ENCODE measurements at places on chromosomes 7 and 10.

DNA sequence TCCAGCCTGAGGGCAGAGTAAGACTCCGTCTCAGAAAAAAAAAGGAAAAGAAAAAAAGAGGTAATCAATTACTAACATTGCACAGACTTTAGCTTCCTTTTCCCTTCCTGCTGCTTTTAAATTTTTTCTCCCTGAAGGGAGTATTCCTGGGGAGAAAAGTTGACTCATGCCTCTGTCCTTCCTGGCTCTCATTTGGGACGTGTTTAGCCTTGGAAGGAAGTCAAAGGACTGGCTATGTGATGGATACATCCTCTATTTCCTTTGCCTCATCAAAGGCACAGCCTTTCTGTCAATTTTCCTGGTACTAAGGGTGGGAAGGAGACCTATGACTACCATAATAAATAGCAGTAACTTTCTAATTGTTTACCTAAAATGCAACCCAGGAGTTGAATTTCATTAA is 77.6 kb downstream of the ITGA8 start:
- DNase-seq, result no peak

GRCh38 chr7:131183611-131184119 is 144.0 kb upstream of the MKLN1 start:
- no peak for DNase-seq

- no peak for DNase-seq
These were observed 448 bp upstream of the GOLGA7B start for GRCh38 chr10:97849103-97849686.

DNA sequence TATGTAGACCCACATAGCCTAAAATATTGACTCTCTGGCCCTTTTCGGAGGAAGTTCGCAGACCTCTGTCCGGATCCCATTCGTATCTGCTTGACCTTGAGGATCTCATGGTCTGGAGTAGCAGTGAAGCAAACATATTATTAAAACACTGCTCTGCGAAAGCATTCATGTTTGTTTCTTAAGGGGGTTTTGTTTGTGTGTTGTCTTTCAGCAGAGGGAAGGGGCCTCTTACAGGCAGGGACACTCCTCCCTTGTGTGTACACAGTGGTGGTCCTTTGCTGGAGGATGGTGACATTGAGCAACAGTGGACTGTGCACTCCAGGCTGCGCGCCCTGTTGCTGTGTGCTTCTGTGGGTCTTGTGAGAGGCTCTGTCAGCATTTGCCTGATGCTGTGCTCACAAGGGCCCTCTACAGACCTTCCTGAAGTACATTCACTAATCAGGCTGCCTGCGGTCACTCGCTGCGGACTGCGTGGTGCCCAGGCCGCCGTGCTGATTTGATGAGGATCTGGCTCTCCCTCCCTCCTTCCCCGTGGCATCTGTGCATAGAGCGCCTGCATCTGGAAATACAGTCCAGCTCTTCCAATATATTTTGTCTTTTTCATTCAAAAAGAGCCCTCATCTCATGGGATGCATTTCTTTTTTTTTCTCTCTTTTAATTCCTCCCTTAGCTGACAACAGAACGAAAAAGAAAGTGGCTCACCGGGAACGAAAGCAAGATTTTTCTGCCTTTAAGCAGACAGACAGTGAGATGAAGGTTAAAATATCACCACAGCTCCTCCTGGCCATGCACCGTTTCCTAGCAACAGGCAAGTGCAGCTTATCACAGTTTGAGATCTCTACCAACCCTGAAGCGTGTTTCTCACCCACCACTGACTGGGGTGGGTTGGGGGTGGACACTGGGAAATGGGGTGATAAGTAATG is 135.8 kb downstream of the CNNM2 start:
- no peak for DNase-seq

DNA sequence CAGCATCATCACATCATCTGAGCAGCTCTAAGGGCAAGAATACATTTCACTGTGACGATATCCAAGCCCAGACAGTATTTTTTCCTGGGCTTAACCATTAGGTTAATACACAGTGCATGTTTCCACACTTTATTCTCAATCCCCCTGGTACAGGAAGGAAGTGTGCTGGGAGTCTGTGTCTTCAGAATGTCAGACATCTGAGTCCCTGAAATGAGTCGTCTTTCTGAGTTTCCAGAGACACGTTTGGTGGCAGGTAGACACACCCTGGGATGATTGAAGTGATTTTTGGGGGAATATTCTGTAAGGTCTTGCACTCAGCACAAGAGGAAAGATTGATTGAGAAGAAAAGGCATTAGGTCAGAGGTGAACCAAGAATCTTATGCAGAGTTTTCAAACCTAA is 13.1 kb upstream of the SHH start:
- DNase-seq, result no peak

DNA sequence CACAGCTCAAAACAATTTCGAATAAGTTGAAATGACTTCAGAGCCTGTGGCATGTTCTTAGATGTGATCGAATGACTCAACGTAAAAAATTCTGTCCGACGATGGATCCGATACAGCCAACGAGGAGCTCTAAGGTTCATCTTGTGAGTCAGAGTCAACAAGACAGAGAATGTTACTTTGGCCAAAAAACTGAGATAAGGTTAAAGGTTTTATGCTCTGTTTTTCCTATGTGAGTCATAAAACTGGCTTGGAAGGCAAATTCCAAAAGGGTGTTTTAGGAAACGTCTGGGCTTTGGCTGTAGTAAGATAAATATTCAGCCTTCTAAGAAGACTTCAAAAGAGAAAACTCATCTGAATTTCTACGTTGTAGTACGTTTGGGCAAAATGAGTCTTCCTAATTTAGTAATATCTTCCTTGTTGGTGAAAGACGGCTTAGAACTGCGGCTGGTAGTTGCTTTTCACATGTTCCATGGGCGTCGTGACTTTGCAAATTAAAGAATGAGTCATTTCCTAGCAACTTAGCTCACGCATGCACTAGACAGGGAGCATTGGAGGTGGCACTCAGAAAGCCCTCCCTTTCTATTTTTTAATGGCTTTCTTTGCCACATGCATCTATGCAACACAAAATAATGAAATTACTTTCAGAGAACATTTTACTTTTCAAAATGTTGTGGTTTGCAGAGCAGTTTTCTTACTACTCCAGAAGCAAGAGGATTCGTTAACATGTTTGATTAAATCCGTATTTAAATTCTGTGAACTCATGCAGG is 28.2 kb downstream of the PFKP start:
- DNase-seq, result no peak

All from amygdala (tissue), 56 donors.